Dermis microvascular lymphatic vessel endothelial cell (primary cell): ENCODE measurements at places on chromosomes 1 and 21. TPM values are rescaled to one million over a fixed set of nuclear protein-coding genes. Genes with fewer than 3 reads are reported as not detected.

FNBP1L gene
- 37.0 and 39.2 TPM in 2 replicates for total RNA-seq

RCAN1 gene
- 24.9 and 35.9 TPM in 2 replicates for total RNA-seq

PADI1 gene
- total RNA-seq: under 0.01 and 0.13 TPM in 2 replicates

GBP3 gene
- 13.0 and 15.6 TPM in 2 replicates for total RNA-seq

GREM2 gene
- total RNA-seq: not detected in 2 replicates

PEX19 gene
- 24.9 and 29.3 TPM in 2 replicates for total RNA-seq

RORC gene
- not detected in 2 replicates for total RNA-seq

IL22RA1 gene
- total RNA-seq: not detected in 2 replicates

KIAA0319L gene
- 24.1 and 42.5 TPM in 2 replicates for total RNA-seq

RFX5 gene
- total RNA-seq: 40.7 and 48.7 TPM in 2 replicates

DNA sequence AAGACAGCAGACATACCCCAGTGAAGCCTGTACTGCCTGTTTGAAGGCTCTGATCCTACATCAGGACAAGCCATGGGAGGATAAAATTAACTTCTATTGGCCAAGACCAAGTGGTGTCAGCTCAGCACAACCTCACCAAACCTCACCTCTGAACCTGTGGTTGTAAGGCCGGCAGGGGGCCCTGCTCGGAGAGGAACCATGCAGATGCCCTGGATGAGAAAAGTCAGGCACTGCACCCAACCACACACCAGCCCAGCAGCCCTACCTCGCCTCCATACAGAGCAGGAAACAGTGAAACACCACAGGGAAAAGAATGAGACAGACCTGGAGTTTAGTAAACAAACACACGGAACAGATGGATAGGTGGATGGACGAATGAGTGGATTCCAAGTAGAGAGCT lies 70.0 kb upstream of the PAX7 start:
- DNase-seq: no peak

DNA sequence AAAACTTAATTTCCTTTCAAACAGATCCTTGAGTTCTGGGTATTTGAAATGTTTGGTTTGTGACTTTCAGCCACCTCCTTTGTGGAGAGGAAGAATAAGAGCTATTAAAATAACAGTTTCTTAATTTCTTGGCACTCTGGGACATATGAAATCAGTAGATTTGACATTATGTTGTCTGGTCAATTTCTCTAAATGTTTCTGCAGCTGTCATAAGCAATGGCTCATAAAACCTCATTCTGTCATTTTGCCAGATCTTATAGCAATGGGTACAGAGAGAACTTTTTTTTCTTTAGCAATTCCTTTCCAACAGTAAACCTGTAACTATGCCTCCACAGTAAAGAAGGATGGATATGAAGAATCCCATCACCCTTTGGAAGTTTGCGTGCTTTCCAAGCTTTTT lies 52.6 kb downstream of the LAMC1 start:
- DNase-seq: no peak

- peak; percentile 18 for DNase-seq
Measured at GRCh38 chr1:52571783-52572182, 18.9 kb upstream of the TUT4 start.

DNA sequence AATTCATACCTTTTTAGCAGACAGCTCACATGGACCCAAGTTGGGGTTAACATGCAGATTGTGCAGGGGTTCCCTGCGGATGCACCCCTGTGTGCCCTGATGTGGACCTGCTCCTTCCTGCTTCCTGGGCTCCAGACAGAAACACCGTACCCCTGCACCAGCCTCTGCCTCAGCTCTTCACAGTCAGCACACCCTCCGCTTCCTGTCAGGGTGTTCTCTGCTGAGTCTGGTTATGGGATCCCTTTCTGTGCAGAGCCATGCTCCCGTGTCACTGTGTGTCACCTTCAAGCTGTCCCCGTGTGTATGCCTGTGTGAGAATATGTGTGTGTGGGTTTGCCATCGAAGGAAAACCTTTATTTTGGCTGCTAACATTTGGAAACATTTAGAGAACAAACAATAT lies 48.7 kb upstream of the KCNJ15 start:
- DNase-seq: no peak

GRCh38 chr1:154490317-154490716 lies 11.7 kb upstream of the TDRD10 start:
- peak; percentile 59 for DNase-seq

GRCh38 chr1:15213341-15213821 lies 33.6 kb upstream of the FHAD1 start:
- no peak for DNase-seq

GRCh38 chr1:40802742-40803113 lies 19.1 kb downstream of the KCNQ4 start:
- DNase-seq: no peak

GRCh38 chr1:247295274-247295684 lies 36.4 kb downstream of the ZNF496 start:
- no peak for DNase-seq

DNA sequence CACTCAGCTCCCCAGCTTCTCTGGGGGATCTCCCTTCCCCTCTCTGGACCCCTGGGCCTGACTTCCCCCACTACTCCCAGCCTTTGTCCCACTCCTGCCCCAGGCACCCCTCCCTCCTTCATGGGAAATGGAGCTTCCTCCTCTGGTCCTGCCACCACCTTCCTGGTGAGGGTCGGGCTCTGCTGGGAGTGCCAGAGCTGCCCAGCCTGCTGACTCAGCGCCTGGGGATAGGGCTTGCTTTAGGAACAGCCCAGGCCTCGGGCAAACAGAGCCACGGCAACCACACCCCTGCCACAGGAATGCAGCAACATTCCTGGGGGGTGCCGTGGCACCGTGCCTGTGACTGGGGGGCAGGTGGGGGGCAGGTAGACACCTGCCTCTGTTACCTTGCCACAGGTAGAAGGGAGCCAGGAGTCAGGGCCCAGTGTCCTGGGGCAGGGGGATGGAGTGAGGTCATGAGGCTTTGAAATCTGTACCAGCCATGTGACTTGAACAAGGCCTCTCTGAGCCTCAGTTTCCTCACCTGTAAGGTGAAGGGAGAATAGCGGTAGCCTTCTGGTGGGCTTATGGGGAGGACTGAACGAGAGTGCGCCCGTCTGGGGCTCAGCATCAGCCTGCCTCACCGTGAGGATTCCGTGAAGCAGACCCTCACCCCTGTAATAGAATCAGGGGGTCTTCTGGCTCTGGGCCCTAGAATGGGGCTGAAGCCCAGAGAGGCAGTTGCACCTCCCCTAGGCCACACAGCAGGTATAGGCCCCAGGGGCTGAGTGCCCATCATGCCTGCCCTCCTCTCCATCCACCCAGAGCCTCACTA lies 17.8 kb upstream of the EPHA2 start:
- DNase-seq: no peak

GRCh38 chr1:231969076-231969475 lies 342.5 kb downstream of the DISC1 start:
- DNase-seq: no peak

DNA sequence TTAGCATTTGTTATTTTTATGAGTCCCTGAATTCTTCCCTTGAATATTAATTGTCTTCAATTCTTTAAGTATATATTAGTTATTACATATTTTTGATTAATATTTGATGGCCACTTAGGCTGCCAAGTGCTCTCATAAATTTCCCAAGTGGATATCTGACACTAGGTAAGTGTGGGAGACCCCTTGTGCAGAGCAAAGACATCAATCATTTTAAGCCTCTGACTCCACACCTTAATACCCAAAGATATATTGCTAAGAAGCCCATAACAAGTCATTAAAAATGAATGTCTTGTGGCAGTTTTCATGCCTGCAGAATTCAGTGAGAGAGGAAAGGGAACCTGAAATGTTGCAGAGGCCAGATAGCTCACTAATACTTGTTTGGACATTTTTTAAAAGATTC lies 58.4 kb upstream of the PROX1 start:
- no peak for DNase-seq

- peak; percentile 19 for DNase-seq
Measured at GRCh38 chr1:199545780-199546179, 481.7 kb upstream of the NR5A2 start.

DNA sequence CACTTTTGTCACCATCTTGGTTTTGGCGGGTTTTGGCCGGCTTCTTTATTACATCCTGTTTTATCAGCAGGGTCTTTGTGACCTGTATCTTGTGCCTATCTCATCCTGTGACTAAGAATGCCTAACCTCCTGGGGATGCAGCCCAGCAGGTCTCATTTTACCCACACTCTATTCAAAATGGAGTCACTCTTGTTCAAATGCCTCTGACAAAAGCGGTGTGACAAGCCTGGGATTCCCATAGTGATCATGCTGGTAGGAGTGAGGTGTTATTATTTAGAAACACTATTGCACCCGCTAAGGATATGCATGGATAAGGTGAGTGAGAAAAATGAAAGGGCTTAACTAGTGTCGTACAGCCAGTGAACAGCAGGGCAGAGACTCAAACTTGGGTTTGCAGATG lies 111.7 kb upstream of the COA6 start:
- no peak for DNase-seq

DNA sequence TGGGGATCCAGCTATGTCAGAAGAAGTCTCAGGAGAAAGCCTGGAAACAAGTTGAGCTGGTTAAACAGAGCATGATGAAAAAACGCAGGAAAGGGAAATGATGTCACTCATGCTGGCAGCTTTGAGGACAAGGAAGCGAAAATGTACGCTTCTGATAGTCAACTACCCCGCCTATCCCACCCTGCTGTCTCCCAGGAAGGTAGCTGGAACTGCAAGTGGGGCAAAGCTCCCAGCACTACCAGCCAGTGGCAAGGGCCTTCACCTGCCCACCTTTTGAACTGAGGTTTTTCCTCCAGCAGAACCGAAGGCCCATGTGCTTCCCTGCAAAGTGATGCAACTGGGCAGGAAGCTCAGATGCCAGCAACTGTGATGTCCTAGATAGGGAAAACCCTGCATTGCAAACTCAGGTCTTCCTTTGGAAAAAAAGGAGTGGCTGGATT lies 6.3 kb upstream of the IL20 start:
- peak; percentile 5 for DNase-seq

GRCh38 chr1:171985639-171986038 lies 144.3 kb downstream of the DNM3 start:
- DNase-seq: no peak

- DNase-seq: no peak
Measured at GRCh38 chr1:20373286-20373685, 82.6 kb downstream of the VWA5B1 start.

- DNase-seq: no peak
Measured at GRCh38 chr1:226268421-226269124, 40.4 kb downstream of the LIN9 start.

- no peak for DNase-seq
Measured at GRCh38 chr1:55703726-55704363, 488.7 kb upstream of the USP24 start.

DNA sequence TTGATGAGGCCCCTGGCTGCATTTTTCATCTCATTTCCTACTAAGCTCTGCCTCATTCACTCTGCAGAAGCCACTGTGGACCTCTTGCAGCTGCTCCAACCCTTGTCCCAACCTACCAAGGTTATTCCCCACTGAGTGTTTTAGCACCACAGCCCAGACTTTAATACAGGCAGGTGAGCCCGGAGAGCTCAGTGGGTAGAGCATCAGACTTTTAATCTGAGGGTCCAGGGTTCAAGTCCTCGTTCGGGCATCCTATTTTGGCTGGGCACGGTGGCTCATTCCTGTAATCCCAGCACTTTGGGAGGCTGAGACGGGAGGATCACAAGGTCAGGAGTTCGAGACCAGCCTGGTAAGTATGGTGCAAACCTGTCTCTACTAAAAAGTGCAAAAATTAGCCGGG lies 18.1 kb upstream of the BLACAT1 start:
- DNase-seq: no peak

DNA sequence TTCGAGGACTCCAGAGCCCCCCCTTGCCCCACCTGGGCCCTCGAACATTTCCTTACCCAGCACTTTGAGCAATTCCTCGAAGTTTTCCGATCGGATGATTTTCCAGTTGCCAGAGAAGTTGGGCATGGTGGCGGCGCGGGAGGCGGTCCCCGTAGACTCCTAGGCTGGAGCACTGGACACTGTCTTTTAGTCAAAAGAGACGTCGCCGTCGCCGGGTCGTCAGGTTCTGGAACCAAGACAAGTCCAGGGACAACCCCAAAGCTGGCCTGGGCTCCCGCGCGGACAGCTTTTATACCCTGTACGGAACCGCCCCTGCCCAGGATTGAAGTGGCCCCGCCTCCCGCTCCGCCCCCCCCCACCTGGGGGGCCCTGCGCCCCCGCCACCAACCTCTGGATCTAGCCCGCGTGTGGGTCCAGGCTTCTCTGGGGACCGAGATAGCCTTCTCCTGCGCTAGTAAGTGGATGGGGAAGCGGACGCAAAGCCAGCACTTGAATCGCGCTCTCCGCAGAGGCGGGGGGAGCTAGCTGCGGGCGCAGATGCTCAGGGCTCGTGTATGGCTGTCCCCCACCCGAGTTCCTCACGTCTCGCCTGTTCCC lies at the start of gene CRABP2:
TSS of gene CRABP2 (minus strand) at position 263 of the 597 bp plus-strand sequence. CDS start at position 126, 137 bp downstream.
- no peak for DNase-seq

- no peak for DNase-seq
Measured at GRCh38 chr1:16073490-16074119, at the start of gene FAM131C. TSS of gene FAM131C (minus strand) at chr1:16073651. CDS start at chr1:16073442, 209 bp downstream.

DNA sequence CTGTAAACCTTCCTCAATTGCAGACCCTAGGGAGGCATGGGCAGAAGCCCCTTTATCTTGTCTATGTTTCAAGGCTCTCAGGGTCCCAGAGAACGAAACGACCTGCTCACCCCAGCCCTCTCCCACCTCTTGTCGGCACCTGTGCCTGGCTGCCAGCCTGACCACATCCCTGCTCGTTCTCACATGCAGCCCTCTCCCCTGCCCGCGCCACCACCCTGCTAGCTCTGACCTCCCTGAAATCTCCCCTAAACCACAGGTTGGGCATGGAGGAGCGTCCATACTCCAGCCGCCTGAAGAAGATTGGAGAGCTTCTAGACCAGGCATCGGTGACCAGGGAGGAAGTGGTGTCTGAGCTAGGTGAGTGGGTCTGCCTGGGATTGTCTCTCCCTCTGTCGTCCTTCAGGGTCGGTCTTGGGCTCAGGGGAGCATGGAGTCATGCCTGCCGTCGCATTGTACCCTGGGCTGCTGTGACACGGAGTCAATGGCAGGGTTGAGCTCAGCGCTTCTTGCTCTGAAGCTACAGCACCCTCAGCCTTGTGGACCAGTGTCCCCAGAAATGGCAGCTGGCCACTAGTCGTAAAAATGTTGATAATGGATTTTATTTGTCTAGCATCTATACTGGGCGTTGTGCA lies 3.6 kb downstream of the ADPRS start:
- no peak for DNase-seq

DNA sequence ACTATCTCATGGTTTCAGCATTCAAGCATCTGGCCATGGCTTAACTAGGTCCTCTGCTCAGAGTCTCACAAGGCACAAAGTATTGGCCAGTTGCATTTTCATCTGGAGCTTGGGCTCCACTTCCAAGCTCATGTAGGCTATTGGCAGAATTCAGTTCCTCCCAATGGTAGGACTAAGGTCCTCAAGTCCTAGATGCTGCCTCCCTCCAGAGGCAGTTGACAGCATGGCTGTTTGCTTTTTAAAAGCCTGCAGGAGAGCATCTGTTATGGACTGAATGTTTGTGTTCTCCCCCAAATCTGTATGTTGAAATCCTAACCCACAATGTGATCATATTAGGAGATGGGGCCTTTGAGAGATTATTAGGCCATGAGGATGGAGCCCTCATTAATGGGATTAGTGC lies 38.0 kb upstream of the HLX start:
- no peak for DNase-seq

- no peak for DNase-seq
Measured at GRCh38 chr1:234398849-234399381, 25.7 kb downstream of the COA6 start.

GRCh38 chr1:165854101-165854845 lies 26.9 kb downstream of the UCK2 start:
- DNase-seq: peak; percentile 30
